ENCODE measurements at places on chromosomes 4 and X.

DNA sequence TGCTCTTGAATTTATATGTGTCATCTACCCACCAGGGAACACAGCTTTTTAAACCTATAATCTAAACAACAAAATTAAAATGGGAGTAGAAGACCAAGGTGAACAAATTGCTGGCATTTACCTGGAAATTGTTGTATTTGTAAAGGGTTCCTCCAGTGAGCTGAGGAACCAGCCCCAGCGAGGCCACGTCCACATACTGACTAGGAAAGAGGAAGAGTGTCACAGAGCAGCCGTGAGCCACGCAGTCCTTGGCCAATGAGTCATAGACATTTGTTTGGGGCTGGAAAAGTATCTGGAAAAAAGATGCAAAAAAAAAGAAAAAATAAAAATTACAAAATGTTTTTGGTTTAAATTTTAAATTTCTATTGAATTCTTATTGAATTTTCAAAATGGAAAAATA is 58.7 kb downstream of the METTL14 start:
- no peak for DNase-seq

DNA sequence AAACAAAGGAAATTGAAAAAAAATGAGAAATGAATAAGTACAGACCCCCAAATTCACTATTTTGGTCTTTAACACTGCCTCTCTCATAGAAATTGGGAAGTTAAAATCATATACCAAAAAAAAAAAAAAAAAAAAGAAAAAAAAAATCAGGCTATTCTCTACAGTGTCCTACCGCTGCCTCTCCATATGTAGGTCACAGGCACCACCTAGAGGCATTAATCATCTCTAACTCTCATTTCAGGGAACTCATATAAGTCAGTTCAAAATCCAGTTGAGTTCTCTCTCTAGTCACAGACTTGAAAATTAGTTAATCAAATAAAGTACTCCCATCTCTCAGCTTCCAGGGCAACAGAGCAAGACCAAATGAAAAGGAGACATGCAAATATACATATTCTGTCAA is 47.9 kb downstream of the COX18 start:
- DNase-seq, result no peak

DNA sequence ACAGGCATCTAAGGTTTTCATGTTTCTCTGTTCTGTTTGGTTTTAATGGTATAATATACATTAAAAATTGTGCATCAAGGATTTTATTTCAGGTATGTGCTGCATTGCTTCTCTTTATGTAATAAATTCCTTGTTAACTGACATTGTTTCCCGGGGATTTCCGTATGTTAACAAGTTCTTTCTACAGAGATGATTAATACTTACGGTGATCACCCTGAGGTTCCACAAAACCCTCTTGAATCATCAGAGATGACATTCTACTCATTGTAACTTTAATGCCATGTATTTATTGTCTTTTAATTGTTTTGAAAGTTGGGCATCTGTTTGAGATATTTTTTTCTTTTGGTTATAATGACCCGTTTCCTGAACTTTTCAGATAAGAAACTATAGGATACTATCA is 37.5 kb downstream of the ARHGAP10 start:
- DNase-seq, result no peak

GRCh38 chr4:161419822-161420221 is 744.0 kb downstream of the FSTL5 start:
- DNase-seq, result peak; percentile 34

DNA sequence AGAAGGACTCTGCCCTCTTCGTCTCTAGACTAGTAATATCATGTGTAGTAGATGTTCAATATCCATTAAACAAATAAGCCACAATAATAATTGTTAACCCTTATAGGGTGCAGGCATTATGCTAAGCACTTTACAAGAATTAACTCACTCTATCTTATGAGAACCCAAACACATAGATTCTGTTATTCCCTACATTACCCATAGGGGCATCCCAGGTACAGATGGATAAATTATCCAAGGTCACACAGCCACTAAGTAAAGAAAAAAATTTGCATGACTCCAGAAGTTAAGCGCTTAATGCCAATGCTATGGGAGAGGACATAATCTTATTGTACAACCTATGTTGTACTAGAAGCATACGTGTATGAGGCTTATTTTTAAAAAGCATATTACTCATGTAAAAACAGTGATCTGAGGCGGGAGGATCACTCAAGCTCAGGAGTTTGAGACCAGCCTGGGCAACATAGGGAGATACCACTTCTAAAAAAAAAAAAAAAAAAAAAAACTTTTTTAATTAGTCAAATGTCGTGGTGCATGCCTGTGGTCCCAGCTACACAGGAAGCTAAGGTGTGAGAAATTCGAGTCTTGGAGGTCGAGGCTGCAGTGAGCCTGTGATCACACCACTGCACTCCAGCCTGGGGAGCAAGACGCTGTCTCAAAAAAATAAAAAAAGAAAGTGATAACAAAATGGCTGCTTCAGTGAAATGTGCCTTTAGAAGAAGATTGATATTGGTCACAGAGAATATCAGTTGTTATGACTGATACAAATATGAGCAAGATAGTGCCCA is 13.6 kb downstream of the LDB2 start:
- DNase-seq, result no peak

DNA sequence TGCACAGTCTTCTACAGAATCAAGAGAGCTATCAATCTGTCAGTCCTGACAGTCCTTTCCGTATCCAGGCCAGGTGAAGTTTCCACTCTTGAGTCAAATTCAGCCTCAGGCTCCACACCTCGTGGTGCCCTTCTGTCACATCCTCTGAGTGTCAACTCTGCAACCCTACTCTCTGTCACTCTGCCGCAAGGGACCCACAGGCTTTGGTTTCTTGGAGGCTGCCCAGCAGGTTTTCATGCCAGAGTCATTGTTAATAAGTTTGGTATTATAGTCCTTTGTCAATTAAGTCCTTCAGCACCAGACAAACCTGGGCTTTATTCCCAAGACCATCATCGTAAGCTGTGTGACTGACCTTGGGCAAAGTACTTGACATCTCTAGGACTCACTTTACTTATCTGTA is 83.4 kb upstream of the KLHL13 start:
- no peak for DNase-seq

DNA sequence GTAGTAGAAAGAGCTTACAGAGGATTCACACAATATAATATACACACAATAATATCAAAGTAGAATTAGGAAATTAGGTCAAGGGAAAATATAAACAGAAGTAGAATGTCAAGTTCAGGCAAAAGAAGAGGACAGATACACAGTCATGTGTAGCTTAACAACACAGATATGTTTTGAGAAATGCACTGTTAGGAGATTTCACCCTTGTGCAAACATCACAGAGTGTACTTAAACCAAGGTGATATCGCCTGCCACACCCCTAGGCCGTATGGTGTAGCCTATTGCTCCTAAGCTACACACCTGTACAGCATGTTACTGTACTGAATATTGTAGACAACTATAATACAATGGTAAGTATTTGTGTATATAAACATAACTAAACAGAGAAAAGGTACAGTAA is 110.0 kb upstream of the EDNRA start:
- no peak for DNase-seq

- DNase-seq, result no peak
Observed at GRCh38 chrX:21744060-21744459, 13.9 kb downstream of the SMPX start.

- no peak for DNase-seq
Observed at GRCh38 chr4:24482871-24483270, 101.5 kb downstream of the DHX15 start.

GRCh38 chr4:161822174-161822573 is 341.6 kb downstream of the FSTL5 start:
- no peak for DNase-seq

DNA sequence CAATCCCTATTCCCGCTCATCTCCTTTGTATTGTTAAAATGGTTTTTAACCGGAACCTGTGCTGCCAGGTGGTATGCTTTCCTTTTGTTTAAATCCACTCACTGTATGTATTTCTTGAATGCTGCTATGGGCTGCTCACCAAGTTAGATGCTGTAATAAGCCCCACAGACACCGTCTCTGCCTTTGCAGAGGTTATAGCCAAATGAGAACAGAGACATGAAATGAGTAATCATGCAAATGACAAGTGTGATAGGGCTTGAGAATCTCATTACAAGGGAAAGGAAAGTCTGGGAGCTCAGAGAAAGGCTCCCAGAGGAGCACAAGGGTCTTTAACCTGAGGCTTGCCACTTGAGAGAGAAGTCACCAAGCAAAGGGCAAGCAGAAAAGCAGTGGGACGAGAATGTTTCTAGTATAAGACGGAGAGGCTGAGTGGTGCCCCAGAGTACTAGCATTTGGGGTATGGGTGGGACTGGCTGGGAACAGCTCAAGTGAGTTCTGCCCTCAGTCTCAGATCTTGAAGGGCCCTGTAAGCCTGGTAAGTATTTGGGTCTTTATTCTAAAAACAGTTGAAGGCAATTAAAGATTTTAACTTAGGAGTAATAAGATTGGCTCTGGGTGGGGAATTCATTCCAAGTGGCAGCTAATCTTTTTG is 110.8 kb upstream of the H2AZ1 start:
- no peak for DNase-seq

All from WERI-Rb-1 (cell line).